LoVo (cell line): ENCODE measurements at places on chromosomes 4 and X.
A peak's percentile ranks its signal among the peaks of the same experiment; 100 is the strongest.

DNA sequence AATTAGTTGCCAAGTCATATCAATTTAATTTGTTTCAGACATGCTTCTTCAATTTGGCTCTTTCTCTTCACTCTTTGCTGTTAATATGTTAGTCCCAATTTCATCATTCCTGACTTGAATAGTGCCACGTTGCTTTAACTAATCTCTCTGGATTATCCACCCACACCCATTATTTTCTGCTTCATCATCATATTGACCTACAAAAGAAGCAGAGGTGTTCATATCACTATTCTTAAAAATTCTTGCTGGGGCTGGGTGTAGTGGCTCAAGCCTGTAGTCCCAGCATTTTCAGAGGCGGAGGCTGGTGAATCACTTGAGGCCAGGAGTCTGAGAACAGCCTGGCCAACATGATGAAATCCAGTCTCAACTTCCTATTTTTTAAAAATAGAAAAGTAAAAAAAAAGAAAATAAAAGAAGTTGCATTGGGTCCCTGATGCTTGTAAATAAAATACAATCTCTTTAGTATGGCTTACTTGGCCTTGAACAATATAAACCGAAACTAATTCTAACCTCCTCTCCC lies 65.7 kb upstream of the KCNIP4 start:
- DNase-seq: no peak

DNA sequence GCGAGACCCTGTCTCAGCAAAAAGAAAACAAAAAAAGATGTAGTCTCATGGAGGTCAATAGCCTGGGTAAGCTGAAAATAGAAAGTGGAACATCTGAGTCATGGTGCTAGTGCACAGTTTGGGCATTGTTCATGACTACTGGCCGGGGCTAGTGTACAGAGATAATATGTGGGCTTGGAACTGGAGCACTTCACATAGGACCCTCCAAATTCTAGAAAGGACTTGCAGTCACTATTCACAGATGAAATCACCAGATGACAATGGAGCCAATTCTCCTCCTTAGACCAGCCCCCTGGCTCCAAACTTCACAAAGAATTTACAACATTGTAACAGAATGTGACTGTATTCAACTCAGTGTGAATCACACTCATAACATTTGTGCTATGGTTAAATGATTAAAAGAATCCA lies 367.8 kb upstream of the SLC7A11 start:
- DNase-seq: no peak

- DNase-seq: no peak
Measured at GRCh38 chrX:108735679-108736508, 469 bp downstream of the IRS4 start.

GRCh38 chrX:100599456-100599855 lies 14.7 kb downstream of the TNMD start:
- DNase-seq: no peak

GRCh38 chr4:82458729-82459128 lies 28.3 kb downstream of the ENOPH1 start:
- DNase-seq: no peak

GRCh38 chr4:168723569-168723968 lies 226.7 kb downstream of the PALLD start:
- no peak for DNase-seq

DNA sequence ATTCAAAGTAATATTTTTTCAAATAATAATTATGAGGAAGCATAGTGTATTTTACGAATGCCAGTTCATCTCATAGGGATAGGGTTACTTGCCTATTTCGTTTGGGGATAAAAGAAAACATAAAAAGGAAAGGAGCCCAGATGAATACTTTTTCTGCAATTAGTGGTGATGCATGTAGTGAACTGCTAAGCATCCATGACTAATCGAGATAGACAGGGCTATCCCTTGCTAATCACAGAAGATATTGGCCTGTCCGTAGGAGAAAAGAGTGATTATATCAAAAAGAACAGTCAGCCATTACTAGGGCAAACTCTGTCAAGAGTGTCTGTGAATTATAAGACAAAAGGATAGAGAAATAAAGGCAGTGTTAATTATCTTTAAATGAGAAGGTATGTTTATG lies 746.1 kb downstream of the C4orf33 start:
- no peak for DNase-seq

GRCh38 chrX:113726898-113727297 lies 857.0 kb upstream of the HTR2C start:
- no peak for DNase-seq

DNA sequence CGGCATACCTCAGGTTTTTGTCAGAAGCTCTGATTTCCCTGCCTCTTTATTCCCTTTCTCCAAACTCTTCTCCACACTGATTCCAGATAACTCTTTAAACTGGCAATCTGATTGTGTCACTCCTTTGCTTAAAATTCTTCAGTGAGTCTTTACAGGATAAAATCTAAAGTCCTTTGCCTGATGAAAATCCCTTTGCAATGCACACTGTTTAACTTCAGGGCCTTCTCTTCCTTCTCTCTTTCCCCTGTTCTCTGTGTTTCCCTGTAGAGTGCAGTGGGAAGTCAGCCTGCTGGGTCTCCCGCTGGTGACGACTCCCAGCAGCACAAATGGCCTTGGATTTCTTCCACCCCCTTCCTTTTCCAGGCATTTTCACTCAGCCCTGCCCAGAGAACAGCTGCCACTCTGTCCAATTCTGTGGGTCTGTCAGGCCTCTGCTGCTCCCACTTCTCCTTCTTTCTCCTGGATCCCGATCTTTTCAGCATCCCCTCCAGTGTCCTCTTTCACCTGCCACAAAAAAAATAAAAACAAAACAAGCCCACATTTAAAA lies 189.9 kb upstream of the NWD2 start:
- DNase-seq: no peak

- peak; percentile 61 for DNase-seq
Measured at GRCh38 chrX:46978341-46979291, 66.4 kb downstream of the JADE3 start.

- DNase-seq: no peak
Measured at GRCh38 chr4:127748957-127749356, 18.8 kb downstream of the SLC25A31 start.
